ENCODE measurements at places on chromosomes 7 and 10. TPM values are rescaled to one million over a fixed set of nuclear protein-coding genes. Genes with fewer than 3 reads are reported as not detected.

TEX47 gene
- not detected for total RNA-seq

DNA sequence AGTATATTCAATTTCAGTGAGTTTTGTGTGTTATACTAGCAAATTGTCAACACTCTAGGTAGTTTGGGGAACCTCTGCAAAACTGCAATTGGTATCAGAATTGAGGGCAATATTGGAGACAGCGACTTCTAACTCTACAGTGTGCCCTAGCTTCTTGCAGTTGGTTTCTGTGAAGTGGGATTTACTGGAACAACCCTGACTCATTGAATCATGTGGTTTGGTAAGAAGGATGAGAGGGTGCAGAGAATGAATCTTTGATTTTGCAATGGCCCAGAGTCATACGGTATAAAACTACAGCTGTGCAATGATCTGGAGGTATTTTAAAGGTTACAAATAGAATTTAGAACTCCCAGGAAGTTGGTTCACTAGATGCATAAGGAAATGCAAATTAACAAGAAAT lies 129.1 kb upstream of the PPP1R3A start:
- no peak for DNase-seq

GRCh38 chr10:73894245-73894971 lies 16.5 kb upstream of the PLAU start:
- DNase-seq = no peak

- DNase-seq = no peak
Measured at GRCh38 chr7:30149640-30150272, 15.0 kb downstream of the MTURN start.

DNA sequence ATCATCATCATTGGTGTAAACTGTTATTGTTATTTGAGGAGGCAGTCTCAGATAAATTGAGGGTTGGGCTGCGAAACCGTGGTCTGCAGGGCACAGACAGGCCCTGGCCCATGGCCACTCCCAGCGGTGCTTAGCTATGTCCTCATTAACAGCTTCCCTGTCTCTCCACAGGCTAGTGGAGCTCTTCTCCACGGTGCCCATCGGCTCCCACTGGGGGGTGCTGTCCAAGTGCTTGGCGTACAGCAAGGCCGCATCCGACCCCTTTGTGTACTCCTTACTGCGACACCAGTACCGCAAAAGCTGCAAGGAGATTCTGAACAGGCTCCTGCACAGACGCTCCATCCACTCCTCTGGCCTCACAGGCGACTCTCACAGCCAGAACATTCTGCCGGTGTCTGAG lies 21.6 kb downstream of the GPR26 start:
- peak; percentile 65 for DNase-seq

DNA sequence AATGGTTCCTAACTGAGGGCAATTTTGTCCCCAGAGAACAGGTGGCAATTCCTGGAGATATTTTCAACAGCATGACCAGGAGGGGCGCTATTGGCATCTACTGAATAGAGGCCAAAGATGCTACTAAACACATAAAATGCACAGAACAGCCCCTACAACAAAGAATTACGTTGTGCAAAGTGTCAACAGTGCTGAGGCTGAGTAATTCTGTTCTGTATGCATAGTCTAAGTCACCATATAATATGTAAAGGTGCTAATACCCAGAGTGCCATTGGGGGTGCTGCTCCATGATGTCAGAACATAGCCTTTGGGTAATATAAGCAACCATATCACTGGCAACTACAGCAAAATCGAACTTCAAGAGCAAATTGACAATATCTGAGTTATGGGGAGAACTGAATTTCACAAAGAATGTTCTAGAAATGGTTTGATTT lies 213.3 kb upstream of the PHYHIPL start:
- peak; percentile 72 for DNase-seq

GNGT1 gene
- 0.06 TPM for total RNA-seq

MOGAT3 gene
- total RNA-seq = not detected

DNA sequence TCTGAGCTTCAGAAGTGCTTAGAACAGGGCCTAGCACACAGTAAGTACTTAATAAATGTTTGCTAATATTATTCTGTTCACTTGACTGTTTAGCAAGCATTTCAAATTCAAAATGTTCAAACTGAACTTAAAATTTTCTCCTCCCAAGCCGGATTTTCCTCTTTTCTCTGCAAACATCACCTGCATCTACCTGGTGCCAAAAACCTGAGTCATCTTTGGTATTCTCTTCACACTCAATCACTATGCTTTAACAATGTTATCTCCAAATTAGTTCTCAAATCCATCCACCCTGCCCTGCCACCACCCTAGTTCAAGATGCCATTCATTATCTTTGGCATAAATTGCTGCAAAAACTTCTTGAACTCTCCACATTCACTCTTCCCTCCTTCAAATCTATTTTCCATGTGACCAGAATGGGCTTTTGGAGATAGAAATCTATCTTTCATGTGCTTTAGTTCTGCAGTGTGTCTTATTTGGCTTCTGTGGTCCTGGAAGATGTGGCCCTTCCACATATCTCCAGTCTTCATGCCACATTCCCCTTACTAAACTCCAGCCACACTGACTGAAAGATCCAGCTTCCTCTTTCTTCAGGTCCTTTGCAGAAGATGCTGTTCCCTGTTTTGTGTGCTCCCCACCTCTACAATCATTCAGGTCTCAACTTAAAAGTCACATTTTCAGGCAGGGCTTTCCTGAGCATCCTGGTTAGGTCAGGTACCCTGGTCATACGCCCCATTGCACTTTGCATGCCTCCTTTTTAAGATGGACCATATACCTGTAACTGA lies 2.0 kb downstream of the GGCT start:
- DNase-seq = no peak

MDH2 gene
- 73.4 TPM for total RNA-seq

PRPS1L1 gene
- not detected for total RNA-seq

DNA sequence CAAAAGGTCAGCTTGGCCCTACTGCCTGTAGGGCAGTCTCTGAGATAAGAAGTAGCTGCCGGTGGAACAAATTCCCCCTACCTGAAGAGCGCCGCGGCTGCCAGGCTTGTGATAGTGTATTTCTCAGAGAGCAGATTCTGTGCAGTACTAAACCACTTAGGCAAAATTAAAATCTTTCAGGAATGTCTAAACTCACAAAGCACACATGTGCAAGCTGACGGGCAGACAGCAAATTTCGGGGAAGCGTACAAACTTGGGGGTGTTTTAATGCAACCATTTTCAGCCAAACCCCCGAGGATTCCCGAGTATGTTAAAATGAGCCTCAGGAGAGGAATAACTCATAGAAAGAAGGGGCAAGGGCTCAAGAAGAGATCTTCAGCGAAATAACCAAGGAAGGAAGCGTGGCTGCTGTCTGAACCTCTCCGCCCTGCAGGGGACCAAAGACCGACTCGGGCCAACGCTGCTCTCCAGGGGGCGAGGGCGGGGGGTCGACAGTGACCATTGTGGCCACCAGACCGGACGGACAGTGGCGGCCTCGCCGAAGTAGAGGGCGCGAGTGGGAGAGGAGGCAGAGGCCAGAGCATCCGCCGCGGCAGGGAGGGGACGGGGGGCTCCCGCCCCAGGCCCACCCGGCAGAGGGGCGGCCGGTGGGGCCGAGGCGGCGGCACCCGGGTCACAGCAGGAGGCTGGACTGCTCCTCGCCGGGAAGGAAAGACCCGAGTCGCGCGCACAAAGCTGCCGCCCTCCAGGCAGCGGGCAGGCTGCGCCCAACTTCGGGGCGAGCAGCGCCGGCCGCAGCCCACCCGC lies 819 bp downstream of the HYCC1 start:
- DNase-seq = peak; percentile 61

CHAT gene
- not detected for total RNA-seq
